ENCODE measurements at places on chromosomes 7 and 10.

DNA sequence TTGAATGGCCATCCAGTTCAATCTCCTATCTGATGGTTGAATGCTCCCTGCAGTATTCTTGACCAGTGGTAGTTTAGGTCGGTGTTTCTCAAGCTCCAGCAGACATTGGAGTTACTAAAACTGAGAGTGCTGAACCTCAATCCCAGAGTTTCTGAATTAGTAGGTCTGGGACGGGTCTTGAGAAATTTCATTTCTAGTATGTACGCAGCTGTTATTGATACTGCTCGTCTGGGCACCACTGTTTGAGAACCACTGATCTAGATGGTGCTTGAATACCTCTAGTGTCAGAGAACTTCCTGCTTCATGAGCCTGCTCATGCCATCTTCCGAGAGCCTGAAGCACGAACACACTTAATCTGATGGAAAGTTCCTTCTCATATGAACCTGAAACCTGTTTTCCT lies 99.4 kb upstream of the CREB5 start:
- peaks cover 4% of the 10 kb centered on the region for H3K4me1 ChIP-seq
- DNase-seq, result no peak
- H3K36me3 ChIP-seq, result no peaks in the 10 kb centered on the region
- H3K27me3 ChIP-seq, result no peaks in the 10 kb centered on the region

DNA sequence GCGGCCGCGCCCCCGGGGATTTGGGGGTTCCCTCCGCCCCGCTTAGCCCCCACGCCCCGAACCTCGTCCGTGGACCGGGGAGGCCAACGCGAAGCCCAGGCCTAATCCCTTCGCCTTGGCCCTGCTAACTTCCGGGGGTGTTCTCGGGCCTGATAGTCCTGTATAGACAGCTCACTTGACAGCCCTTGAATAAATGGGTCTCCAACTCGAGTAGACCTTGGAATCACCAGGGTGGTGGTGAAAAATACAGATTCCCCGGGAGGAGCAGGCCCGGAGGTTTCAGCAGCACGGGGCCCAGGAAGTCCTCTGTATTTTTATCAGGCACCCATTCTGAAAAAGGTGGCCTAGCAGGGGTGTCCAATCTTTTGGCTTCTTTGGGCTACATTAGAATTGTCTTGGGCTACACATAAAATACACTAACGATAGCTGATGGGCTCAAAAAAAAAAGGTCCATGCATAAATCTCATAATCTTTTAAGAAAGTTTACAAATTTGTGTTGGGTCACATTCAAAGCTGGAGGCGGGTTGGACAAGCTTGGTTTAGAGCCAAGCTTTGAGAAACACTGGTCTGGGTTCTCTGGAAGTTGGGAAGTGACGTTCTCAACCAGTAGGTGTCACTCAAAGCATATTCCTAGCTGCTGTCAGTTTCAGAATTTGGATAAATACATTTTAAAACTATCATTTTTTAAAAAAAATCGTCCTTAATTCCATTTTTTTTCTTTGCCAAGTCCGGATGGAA lies 221.7 kb downstream of the PHTF2 start:
- H3K27ac ChIP-seq, result no peak overlapping the region
- peaks cover 2% of the 10 kb centered on the region for H3K27me3 ChIP-seq
- H3K4me3 ChIP-seq, result peak overlapping the region; percentile 65

DNA sequence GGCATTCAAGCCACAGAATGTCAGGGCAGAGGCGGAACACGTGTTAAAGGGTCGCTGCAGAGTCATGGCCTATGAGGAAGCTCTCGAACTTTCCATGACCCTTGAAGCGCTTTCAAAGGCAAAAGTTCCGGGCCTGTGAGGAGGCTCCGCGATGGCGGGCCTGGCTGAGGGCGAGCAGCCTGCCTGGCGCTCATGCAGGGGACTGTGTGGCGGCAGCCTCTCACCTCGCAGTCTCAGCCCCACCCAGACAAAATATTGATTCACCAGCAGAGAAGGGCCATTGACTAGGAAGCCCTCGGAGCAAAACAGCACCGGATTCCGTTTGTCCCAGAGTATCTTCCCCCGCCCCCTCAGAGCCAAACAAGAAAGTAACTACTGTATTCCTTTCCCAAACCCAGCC lies 12.8 kb upstream of the CNNM1 start:
- no peak overlapping the region for H3K27ac ChIP-seq
- H3K27me3 ChIP-seq, result no peaks in the 10 kb centered on the region
- DNase-seq, result peak; percentile 32

GRCh38 chr7:151565541-151565940 lies 45.8 kb upstream of the RHEB start:
- no peaks in the 10 kb centered on the region for H3K27me3 ChIP-seq
- H3K36me3 ChIP-seq, result no peaks in the 10 kb centered on the region
- no peak overlapping the region for H3K27ac ChIP-seq
- 0 out of 2 replicates have a peak, but pooled peaks cover 2% of the 10 kb centered on the region for H3K4me1 ChIP-seq
- H3K4me3 ChIP-seq, result no peak overlapping the region
- DNase-seq, result no peak

GRCh38 chr10:121754666-121755065 lies 156.4 kb upstream of the FGFR2 start:
- DNase-seq, result no peak
- H3K27me3 ChIP-seq, result no peaks in the 10 kb centered on the region

GRCh38 chr7:86664486-86664885 lies 20.8 kb downstream of the GRM3 start:
- H3K27ac ChIP-seq, result no peak overlapping the region
- H3K4me1 ChIP-seq, result peaks cover 3% of the 10 kb centered on the region
- no peaks in the 10 kb centered on the region for H3K27me3 ChIP-seq
- H3K36me3 ChIP-seq, result no peaks in the 10 kb centered on the region

GRCh38 chr10:7942859-7943258 lies 111.6 kb upstream of the GATA3 start:
- H3K27ac ChIP-seq, result peak overlapping the region; percentile 47
- DNase-seq, result no peak
- no peak overlapping the region for H3K4me3 ChIP-seq
- H3K27me3 ChIP-seq, result no peaks in the 10 kb centered on the region

GRCh38 chr10:102347236-102347828 lies 48.2 kb upstream of the NFKB2 start:
- peaks cover 3% of the 10 kb centered on the region for H3K4me1 ChIP-seq
- DNase-seq, result peak; percentile 70
- H3K36me3 ChIP-seq, result peaks cover 15% of the 10 kb centered on the region
- H3K27me3 ChIP-seq, result peaks cover 15% of the 10 kb centered on the region
- H3K4me3 ChIP-seq, result no peak overlapping the region

DNA sequence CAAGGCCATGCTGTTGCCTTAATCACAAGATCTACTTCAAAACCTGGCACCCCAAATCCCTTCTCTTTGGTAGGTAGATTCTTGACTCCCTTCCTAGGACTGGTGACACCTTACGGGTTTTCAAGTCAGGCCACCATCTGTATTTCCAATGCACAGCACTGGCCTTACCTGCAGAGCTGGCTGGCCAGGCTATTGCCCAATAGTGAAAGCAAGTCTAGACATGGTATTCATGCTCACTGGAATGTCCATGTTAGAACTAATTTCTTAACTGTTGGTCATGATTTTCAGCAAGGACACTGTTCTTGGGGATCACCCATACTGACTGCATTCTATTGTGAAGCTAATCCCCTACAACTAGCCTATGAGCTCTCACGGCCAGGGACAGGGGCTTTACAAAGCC lies 313.1 kb upstream of the RNF32 start:
- H3K4me1 ChIP-seq, result no peaks in the 10 kb centered on the region
- DNase-seq, result no peak
- no peak overlapping the region for H3K4me3 ChIP-seq
- H3K27ac ChIP-seq, result no peak overlapping the region
- no peaks in the 10 kb centered on the region for H3K36me3 ChIP-seq

All from H9 (cell line).